Left forelimb (tissue), 1 donor: ENCODE measurements at places on chromosomes 7 and 10.

DNA sequence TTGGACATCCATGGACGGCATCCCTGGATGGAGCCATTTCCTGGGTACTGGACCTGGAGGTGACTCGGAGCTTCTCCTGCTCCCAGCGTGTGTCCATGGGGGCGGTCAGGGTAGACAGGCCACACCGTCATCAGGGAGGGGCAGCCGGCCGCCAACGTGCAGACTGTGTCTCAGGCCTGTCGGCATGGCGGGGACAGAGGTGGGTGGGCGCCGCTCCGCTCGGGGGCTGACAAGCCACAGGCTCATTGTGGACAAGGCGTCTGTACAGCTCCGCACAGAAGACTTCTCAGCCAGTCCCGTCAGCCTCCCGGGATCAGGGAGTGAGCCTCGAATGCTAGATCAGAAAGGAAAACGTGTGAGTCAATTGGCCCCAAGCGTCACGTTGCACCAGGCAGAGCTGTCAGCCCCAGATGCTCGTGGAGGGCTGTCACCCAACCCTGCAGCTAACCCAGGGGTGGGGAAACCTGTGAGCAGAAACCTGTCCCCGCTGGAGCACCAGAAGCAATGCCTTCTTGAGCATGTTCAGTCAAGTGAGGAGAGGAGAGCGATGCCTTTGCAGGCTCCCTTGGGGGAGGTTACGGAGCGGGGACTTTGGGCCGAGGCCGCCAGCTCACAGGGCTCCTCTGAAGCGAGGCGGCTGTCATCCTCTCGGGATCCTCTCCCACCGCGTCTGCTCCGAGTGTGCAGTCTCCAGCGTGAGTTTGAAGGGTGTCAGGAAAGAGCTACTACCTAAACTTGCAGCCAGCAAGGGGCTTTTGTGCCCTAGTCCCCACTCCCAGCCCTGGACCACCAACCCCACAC is 16.0 kb upstream of the DPYSL4 start:
- DNase-seq, result no peak

GRCh38 chr7:27168265-27168947 is 3.1 kb upstream of the HOXA9 start:
- peak; percentile 86 for DNase-seq

DNA sequence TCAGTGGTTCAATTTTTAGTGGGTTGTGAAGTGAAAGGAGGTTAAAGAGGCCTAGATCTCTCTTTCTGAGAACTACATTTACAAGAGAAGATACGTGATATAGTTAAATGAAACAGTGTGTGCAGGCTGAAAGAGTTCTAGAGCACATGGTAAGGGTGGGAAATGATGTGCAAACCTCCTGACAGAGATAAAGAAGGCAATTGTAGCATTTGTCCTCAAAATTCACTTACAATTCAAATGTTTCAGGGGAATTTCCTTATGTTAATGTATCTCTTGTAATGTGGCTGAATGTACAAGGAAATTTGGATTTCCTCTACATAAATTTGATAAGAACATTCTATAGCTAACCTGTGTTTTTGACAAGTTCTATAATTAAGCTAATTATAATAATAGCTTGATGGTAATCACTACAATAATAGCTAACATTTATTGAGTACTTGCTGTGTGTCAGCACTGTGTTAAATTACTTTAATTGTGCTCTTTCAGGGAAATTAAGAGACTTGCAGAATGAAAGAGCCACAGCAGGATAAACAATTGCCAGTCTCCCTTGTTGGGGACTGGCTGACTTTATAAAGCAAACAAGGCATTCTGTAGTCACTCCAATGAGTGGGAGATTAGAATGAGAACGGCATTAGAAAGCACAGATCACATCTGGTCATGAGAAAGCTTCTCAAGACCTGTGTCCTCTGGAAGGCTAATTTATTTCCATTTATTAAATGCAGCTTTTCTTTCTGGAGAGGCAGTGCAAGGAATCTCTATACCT is 139.7 kb upstream of the TMEM72 start:
- DNase-seq, result no peak

- DNase-seq, result no peak
Measured at GRCh38 chr7:150413640-150414081, 34.5 kb downstream of the ZNF775 start.

DNA sequence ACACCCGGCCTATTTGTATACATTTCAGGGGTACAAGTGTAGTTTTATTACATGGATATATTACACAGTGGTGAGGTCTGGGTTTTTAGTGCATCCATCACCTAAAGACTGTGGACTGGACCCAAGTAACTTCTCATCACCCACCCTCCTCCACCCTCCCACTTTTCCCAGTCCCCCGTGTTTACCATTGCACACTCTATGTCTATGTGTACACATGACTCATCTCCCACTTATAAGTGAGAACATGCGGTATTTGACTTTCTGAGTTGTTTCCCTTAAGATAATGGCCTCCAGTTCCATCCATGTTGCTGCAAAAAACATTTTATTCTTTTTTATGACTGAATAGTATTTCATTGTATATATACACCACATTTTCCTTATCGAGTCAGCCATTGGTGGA is 98.9 kb upstream of the WAC start:
- no peak for DNase-seq

DNA sequence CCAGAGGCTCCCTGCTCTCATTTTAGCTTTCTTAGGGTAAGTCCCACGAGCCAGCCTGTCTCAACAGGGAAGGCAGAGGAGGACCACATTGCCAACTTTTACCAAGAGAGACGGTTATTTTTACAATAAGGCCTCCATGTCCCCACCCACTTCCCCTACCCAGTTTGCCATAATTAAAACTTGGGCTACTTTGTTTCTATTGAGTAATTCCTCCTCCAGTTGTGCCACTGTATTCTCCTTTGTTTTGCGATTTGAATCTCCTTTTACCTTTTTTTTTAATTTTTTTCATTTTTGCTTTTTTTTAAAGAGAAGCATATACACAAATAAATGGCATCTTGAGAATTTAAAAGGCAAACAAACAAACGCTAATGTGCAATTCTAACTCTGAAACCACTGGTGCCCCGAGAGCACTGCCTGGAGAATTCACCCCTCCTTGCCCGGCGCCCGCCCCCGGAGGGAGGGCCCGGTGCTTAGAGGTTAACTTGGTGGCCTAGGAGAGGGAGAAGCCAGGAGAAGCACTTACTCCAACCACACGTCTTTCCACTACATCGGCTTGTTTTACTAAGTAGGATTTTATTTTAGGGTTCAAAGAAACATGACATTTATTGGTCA is 282.3 kb downstream of the USP6NL start:
- DNase-seq, result no peak

GRCh38 chr10:27192284-27192683 is 37.1 kb downstream of the MASTL start:
- no peak for DNase-seq

DNA sequence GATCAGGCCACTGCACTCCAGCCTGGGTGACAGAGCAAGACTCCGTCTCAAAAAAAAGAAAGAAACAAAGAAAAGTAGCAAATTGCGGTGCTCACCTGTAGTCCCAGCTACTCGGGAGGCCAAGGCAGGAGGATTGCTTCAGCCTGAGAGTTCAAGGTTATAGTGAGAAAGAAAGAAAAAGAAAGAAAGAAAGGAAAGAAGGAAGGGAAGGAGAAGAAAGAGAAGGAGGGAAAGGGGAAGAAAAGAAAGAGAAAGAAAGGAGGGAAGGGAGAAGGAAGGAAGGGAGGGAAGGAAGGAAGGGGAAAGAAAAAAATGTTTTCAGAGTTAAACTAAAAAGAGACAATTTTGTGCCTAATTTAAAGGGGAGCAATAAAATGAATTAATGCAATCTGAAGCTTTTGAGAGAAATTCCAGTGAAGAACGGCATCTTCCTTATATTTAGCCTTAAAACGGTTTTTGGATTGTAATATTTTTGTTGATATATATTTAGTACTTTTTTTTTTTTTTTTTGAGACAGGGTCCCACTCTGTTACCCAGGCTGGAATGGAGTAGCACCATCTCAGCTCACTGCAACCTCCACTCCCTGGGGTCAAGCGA is 47.4 kb upstream of the RSBN1L start:
- DNase-seq, result no peak

DNA sequence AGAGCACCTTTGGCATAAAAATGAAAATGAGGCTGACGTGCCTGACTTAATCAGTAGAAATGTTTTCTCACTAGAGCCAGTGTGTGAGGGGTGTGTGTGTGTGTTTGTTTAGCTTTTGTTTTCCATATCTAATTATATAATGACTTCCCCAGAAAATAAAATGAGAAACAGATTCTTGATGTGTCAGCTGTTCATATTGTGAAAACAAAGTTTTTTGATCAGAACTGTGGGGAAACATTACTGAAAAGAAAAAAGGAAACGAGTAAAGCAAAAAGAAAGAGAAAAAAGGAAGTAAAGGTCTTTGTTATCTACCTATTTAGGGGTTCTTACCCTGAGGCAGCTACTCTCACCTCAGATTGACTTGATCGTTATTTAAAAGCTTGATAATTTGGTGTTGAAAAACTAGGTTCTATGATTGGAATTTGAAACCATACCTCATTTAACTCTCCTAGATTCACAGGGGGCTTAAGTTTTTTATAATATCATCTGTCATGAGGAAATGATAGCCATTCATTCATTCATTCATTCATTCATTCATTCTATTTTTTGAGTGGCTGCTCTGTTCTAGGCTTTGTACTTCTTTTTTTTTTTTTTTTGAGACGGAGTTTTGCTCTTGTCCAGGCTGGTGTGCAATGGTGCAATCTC is 58.0 kb downstream of the CREM start:
- no peak for DNase-seq

GRCh38 chr10:90199093-90199492 is 497.7 kb downstream of the KIF20B start:
- no peak for DNase-seq

GRCh38 chr7:93461350-93461749 is 113.2 kb downstream of the CALCR start:
- DNase-seq, result no peak

DNA sequence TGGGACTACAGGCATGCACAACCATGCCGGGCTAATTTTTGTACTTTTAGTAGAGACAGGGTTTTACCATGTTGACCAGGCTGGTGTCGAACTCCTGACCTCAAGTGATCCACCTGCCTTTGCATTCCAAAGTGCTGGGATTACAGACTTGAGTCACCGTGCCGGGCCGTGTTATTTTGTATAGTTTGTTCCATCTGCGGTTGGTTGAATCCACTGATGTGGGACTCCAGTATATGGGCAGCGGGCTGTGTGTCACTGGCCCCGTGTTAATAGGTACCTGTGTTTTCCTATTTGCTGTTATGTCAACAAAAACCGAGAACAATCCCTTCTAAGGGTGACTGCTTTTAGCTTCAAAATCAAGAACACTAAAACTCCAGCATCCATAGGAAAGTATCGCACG is 297.6 kb upstream of the PITRM1 start:
- DNase-seq, result no peak

- no peak for DNase-seq
Measured at GRCh38 chr10:72818076-72818475, 75.5 kb upstream of the OIT3 start.

DNA sequence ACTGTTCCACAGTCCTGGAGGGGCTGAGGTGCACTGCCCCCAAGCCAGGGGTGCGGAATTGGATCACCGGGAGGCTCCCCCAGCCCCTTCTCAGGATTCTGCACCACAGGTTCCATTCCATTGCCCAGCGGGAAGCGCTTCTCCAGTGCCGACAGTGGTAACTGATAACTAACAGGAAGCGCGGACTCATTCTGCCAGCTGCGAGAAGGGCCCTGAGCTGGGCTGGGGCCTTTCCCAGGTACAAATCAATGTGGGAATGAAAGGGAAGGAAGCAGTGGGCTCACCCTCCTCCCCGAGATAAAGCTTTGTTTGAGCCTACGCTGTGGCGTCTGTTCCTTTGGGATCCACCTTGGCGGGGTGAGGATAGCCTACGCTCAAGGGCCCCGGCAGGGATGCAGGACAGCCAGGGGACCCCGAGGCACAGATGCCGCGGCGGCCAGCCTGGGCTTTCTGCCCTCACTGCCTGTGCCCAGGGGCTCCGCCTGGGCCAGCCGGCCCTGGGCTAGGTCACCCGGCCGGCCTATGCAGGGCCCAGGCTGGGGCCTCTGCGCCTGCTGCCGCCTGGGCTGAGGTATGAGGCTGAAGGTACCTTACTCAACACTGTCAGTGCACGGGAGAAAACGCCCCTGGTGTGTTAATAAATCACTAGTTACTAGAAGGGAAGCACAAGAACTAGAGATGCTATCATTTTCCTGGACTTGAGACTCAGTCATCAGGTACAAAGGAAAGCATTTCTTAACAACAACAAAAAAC is 39.4 kb downstream of the EN2 start:
- no peak for DNase-seq

DNA sequence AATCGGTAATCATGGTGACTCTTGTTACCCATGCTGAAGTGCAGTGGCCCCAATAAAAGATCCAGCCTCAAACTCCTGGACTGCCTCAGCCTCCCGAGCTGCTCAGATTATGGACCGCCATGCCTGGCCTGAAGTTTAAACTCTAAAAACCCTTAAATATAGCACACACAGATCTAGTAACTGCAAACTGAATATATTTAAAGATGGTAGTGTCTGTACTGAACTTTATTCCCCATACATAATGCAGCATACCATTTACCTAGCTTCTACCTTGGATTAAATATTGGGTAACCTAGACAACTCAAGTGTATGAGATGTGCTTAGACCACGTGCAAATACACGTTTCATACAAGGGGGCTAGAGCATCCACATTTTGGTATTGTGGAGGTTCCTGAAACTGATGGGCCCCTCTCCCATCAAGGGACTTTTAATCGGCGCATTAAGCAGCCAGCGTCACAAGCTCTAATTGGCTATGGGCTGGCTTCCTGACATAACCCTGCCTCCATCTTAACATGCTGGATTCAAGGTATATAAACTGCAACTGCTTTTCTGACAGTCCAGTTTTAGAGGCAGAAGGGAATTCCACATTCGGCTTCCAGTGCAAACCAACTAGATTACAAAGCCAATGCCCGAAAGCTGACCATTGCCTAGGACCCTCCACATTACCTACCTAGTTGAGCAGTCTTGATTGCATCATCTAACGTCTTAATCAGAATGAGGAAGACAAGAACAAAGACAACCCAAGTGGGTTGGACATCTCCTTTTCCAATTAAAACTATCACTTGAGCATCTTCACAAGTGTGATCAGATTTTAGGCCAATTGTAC is 13.0 kb downstream of the HNRNPA2B1 start:
- no peak for DNase-seq

DNA sequence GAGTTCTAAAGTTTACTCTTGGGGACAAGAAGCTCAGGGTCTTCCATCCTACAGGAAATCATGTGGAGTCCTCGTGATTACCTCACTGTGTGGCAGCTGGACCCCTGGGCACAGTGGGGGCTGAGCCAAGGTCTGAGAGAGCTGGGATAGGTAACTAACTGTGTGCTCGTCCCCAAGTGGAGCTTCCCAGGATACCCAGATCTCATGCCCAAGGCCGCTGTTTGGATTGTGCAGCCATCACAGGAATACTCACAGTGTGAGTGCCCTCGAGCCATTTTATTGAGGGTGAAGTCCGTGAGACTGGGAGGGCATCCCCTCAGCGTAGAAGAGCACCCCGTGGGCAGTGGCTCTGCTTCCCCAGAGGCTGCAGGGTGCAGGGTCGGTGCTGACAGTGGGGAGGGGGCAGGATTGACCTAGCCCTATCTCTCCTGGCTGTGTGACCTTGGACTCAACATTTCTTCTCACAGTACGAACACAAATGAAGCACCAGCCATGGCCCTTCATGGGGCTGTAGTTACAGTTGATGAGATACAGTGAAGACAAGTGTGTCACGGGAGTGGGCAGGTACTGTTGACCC is 69.6 kb upstream of the LEP start:
- no peak for DNase-seq
